ENCODE measurements at places on chromosomes 12 and 14.

DNA sequence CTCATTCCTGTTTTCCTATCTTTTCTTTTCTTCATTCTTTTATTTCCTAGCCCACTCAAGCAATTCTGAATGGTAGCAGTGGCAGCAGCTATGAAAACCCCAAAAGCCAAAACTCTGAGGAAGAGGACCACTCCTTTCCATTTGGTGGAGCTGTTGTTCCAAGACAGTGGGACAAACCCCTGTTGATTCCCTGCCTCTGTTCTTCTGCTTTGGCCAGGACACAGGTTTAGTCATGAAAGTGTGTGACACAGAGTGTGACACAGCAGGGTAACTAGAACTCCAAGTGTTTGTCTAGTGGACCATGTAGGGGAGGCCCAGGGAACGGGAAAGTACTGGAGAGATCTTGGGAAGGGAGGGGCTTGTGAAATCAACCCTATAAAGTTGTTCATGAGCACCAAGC is 71.1 kb downstream of the PTCSC3 start:
- DNase-seq, result no peak

- DNase-seq, result no peak
Measured at GRCh38 chr12:22792138-22792537, 167.2 kb downstream of the ETNK1 start.

GRCh38 chr14:24367514-24368211 is at the start of gene NFATC4:
Gene NFATC4, plus strand, starts transcription at chr14:24368184. Its CDS starts 157 bp downstream, at chr14:24368341.
- no peak for DNase-seq

DNA sequence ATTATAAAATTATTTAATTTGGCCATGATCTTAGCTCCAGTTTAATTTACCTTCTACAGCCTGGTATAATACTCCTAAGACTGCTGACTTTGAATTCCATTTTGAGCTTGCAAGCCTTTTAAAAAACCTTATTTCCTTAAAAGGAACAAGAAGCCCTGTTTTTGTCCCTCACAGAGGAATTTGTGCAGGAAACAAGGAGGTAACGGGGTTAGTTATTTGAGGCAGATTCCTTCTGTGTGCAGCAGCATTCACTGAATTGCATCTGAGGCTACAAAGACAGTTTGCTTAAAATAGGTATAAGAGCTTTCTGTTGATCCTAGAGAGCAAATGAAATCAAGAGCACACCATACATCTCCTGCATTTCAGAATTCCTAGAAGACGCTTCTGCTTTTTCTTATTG is 403.3 kb upstream of the PRICKLE1 start:
- no peak for DNase-seq

GRCh38 chr14:20712904-20713303 is 24.3 kb downstream of the ANG start:
- DNase-seq, result no peak

DNA sequence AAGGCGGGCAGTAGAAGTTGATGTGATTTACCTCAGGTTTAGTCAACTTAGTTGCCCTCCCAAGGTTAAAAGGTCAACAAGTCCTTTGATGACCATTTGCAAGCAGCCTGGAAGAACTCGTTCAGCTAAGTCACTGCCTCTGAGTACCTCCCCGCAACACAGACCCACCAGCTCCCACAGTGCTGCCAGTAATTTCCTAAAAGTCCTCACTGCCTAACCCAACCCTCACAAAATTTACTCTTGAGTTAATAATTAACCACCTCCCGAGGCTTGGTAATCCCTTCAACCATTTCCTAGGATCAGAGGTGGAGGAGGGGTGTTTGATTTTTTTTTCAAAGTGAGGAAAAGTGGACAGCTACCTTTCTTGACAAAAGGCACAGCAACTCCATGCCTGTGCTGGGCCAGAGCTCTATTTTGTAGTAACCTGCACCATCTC is 55.8 kb downstream of the MAP3K9 start:
- no peak for DNase-seq

DNA sequence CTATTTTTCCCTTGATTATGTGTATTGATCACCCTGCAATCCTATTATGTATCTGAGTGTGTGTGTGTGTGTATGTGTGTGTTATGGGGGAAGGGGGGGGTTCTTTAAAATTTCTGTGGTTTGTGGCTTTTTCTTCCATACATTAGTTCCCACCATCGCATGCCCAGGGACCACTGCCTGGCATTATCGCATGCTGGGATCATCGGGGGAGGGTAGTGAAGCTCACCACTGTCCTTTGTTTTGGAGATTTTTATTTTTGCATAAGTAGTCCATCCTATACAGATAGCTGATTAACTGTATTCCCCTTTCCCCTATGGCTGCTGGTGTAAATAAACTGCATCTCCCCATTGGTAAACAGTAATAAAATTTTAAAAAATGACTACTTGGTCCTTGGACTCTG is 3.4 kb downstream of the ATXN7L3B start:
- DNase-seq, result no peak

DNA sequence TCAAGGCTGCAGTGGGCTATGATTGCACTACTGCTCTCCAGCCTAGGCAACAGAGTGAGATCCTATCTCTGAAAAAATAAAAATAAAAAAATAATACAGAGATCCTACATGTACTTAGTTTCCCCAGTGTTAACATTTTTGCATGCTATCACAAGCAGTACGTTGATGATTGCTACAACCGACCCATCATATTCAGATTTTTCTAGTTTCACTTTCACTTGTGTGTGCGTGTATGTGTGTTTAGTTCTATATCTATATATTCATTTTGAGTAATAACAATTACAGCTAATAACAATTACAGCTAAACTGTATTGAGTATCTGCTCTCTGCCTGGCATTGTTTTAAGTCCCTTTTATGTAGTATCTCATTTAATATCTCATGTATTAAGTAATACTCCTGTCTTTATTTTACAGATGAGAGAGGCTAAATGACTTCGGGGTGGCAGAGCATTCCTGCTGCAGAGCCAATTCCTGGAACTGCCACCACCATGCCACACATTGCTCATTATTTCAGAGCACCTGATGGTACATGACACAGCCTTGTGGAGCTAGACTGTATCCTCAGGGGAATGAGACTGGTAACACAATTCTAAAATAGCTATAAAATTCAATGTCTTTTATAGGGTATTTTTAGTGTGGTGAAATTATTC is 153.1 kb downstream of the BCAT1 start:
- no peak for DNase-seq

DNA sequence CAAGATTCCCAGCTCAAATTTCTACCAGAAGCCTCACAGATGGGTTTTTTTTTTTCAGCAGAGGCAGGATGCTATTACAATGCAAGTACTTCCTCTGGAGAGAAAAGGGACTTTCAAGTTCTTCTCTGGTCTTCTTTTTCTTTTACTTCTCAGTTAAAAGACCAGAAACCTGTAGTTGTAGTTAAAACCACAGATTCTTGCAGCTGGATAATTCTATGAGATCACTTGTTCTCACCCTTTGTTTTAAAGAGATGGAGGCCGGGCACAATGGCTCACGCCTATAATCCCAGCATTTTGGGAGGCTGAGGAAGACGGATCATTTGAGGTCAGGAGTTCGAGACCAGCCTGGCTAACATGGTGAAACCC is 47.6 kb upstream of the OVCH1 start:
- no peak for DNase-seq

- DNase-seq, result no peak
Measured at GRCh38 chr14:99266181-99267178, 5.5 kb downstream of the BCL11B start.
